ENCODE measurements at places on chromosomes 5 and 9.

GRCh38 chr5:55638051-55638450 is 74.1 kb downstream of the SLC38A9 start:
- DNase-seq = no peak

GRCh38 chr5:115978779-115979178 is 16.5 kb downstream of the LVRN start:
- DNase-seq = no peak

DNA sequence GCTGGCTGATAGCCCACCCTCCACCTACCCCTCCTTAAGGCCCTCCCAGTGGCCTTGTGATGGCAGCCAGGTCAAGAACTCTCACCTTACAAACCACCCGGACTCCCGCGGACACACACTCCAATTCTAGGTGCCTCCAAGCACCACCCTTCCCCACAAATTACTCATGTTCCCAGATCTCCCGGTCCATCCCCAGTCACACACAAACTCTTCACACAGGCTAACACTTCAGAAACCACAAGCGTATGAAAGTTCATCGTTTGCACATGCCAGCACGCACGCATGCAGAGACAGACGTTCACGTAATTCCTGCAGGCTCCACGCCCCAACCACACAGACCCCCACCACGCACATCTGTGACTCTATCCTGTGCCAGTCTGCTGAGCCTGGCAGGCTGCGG is 18.0 kb downstream of the NR5A1 start:
- peak; percentile 58 for DNase-seq

DNA sequence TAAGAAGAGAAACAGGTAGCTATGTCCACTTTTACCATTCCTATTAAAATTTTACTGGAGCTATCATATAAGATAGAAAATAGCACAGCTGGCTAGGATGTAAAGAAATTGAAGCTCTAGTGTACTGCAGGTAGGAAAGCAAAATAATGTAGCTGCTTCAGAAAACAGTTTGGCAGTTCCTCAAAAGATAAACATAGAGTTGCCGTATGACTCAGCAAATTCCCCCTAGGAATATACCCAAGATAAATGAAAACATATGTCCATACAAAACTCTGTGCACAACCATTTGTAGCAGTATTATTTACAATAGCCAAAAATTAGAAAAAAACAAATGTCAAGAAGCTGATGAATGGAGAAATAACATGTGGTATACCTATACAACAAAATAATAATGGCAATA is 64.6 kb upstream of the SHISAL2B start:
- peak; percentile 49 for DNase-seq
